ENCODE measurements at places on chromosomes 13 and 19.

- no peak for DNase-seq
Observed at GRCh38 chr13:35342440-35342839, 134.0 kb downstream of the MAB21L1 start.

DNA sequence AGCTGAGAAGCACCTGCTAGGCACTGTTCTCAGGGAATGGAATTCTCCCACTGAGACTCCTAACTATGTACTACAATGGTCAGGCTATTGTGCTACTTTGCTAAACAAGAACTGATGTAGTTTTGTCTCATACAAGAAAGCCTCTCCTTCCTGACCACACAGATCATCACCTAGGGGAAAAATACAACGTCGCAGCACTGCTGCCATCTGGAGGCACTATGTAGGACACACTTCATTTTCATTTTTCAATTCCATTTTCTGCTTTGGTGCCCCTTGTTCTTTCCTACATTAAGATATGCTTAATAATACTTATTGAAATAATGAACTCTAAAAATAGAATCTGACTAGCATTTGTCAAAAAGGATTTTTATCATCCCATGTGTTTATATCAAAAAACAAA is 21.1 kb downstream of the PROSER1 start:
- DNase-seq = no peak

- DNase-seq = no peak
Observed at GRCh38 chr19:34173193-34173956, 1.1 kb downstream of the LSM14A start.

GRCh38 chr19:8148410-8149260 is 757 bp downstream of the FBN3 start:
- DNase-seq = no peak

DNA sequence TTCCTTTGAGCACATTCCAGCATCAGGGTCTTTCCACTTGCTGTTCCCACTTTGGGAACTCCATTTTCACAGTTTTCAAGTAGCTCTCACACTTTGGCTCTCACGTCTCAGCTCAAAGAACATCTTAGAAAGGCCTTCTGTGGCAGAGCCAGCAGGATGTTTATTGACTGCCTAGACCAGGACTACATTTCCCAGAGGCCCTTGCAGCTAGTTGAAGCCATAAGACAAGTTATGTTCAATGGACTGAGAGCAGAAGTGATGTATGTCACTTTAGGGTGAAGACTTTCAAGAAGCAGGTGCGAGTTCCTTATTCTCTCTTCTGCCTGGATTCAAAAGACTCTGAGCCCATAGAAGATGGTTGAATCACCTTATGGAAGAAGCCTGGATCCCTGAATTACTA is 4.3 kb upstream of the HAUS5 start:
- DNase-seq = no peak

DNA sequence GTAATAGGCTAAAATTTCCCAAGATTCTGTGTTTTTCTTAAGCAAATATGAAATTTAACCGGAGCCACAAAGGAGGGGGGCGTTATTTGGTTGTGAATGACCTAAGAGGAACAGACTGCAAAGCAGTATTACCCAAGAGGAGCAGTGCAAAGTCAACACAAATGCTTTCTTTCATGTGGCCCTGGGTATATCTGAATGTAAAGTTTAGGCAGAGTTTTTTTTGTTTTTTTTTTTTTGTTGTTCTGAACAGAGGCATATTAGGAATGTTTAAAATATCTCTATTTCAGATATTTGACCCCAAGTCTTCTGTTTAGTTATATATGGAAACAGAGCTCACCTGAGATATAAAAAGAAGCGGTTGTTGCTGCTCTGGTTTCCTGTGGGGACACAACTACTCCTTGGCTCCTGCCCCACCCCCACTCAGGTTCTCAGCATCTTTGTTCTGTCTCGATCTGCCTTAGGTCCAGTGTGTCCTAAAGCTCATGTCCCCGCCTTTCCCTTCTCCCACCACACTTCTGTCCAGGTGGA is 220.7 kb downstream of the RFC3 start:
- no peak for DNase-seq

DNA sequence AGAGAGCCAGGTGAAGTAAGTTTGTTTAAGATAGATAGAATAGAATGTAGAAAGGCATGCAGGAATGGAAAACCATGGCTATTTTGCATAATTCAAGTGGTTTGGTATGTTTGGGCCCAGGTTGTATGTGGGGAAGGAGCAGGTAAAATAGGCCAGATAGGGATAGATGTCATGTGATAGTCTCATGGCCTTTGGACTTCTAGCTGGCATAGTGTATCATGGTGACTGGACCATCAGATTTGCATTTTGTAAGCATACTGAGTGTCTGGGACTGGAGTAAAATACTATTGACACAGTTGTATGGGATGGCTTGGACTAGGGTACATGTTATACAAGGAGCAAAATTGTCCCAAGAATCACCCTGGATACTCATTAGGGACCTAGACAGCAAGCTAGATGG is 38.9 kb downstream of the COG3 start:
- DNase-seq = no peak

- DNase-seq = no peak
Observed at GRCh38 chr13:110398564-110399507, 91.8 kb downstream of the COL4A2 start.

DNA sequence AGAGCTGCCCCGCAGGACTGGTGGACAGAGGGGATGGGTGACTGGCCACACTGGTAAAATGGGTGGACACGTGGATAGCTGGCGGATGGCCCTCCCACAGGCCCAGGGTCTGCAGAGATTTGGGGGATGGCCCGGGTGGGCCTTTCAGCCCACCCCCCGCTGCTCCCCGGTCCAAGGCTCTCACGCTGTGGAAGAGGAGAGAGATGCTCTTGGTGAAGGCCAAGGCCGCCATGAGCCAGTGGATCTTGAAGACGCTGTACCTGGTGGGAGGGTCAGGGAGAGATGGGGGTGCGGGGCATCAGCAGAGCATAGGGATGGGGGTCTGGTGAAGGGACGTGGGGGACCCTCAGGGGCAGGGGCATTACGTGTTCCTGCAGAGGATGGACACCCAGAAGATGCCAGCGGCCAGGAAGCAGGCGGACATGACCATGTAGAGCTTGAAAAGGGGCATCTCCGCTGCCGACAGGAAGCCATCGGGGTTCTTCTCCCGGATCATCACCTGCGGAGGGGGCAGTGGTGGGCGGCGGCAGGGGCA is 4.5 kb downstream of the GPR108 start:
- no peak for DNase-seq

DNA sequence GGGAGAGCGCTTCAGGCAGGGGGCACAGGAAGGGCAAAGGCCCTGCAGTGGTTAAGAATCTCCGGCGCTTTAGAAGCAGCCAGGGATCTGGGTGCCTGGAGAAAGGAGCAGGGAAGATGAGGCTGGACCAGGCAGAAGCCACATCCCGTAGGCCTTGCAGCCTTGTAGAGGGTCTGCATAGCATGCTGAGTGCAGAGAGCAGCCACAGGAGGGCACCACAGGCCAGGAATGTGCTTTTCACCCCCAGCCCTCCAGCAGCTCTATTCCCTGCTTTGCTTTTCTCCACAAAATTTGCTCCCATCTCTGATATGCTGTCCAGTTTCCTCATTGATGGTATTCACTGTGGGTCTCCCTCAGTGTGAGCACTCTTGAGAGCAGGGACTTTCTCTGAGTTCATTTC is 5.7 kb downstream of the WDR62 start:
- DNase-seq = peak; percentile 29

DNA sequence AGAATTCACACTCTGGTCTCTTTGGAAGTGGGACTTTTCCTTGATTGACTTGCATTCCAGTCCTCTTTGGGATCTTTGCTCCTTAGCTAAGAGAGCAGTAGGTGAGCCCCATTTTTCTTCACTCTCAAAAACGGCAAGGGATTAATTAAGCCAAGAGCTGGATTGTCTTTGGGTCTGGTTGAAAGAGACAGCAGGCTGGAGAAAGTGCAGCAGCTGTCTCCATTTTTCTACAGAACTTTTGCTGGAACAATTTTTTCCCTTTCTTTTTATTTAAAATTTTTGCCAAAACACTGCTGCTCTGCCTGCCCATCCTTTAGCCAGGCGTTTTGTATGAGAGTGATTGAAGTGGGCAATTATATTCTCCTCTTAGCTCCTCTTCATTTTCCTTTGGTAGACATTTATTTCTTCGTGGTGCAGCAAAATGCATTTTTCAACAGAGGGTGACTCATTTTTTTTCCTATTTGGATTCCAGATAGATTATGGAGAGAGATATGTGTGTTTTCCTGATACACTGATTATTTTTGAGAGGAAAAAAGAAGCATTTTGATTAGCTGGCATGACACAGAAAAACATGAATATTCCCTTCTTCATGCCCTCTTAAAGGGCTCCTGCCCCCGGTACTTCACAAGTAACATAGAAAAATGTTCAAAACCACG is 371.2 kb upstream of the NBEA start:
- no peak for DNase-seq

- DNase-seq = no peak
Observed at GRCh38 chr19:19747357-19748220, 14.7 kb upstream of the ZNF14 start.

- DNase-seq = no peak
Observed at GRCh38 chr19:5246554-5247155, 94.0 kb downstream of the PTPRS start.

DNA sequence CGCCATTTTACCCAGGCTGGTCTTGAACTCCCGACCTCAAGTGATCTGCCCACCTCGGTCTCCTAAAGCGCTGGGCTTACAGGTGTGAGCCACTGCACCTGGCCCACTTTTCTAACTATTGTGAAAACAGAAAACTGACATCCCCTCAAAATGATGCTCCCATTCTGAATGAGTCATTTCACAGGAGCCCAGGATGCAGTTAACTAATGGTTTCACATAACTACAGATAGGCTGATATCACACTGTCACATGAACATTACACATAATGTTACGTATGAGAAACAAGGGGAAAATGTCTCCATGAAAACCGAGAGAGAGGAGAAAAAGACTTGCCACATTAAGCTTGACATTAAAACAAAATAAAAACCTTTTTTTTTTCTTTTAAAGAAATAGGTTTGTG is 37.5 kb downstream of the N4BP2L2 start:
- DNase-seq = no peak

- no peak for DNase-seq
Observed at GRCh38 chr13:112700291-112701060, 10.6 kb downstream of the ATP11A start.

- no peak for DNase-seq
Observed at GRCh38 chr13:100815476-100816046, 141.0 kb upstream of the TMTC4 start.

GRCh38 chr19:11763117-11763516 is 3.7 kb upstream of the ZNF441 start:
- no peak for DNase-seq
